ENCODE measurements at places on chromosomes 16 and 17.

GRCh38 chr17:50903604-50904517, 37.7 kb upstream of the TOB1 start:
- peak; percentile 84 for DNase-seq

DNA sequence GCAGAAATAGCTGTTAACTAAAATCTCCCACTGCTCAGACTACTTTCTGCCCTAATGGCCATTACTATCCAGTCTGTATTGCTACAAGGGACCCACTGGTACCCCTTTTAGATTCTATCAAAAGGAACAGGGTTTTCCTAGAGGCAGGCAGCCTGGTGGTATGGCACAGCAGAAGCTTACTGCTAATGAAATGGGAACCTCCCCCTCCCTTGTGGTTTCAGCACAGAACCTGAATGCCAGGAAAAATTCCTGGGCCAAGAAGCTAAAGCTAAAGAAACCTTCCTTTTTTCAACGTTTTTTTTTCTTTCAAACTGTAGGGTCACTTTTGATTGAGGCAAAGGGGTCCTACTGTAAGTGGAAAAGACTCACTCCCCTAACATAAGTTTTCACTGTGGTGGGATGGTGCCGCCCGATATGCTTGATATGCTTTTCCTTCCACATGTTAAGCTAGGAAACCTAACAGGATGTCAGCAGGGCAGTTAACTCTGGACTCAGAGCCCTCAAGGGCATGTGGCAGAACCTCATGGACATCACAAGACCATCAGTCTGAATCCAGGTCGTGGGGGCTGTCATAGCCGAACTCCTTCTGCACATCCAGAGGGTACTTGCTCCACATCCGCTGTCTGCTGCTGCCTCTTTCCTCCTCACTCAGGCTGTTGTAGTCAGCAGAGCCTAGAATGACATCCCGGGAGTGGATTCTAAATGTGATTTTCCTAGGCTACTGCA, 9.8 kb downstream of the SLC7A6OS start:
- no peak for DNase-seq

GRCh38 chr16:2029350-2029749, 2.6 kb downstream of the NHERF2 start:
- no peak for DNase-seq

DNA sequence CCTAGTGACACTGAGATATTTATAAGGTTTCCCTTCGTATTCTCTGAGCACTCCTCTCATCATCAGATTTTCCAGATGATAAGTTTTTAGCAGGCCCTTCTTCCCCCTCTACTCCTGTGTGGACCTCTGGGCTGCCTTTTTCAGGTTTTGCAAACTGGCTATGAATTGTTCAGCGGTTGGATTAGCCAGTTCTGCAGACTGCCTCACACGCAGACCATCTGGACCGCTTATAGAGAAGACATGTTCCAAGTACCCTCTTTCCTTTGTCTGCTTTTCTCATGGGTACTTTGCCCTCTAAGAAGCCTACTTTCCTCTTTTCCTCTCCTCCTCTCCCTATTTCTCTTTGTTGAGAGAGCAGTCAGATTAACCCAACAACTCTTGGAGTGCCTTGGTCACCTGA, 111.6 kb downstream of the GRIN2A start:
- no peak for DNase-seq

DNA sequence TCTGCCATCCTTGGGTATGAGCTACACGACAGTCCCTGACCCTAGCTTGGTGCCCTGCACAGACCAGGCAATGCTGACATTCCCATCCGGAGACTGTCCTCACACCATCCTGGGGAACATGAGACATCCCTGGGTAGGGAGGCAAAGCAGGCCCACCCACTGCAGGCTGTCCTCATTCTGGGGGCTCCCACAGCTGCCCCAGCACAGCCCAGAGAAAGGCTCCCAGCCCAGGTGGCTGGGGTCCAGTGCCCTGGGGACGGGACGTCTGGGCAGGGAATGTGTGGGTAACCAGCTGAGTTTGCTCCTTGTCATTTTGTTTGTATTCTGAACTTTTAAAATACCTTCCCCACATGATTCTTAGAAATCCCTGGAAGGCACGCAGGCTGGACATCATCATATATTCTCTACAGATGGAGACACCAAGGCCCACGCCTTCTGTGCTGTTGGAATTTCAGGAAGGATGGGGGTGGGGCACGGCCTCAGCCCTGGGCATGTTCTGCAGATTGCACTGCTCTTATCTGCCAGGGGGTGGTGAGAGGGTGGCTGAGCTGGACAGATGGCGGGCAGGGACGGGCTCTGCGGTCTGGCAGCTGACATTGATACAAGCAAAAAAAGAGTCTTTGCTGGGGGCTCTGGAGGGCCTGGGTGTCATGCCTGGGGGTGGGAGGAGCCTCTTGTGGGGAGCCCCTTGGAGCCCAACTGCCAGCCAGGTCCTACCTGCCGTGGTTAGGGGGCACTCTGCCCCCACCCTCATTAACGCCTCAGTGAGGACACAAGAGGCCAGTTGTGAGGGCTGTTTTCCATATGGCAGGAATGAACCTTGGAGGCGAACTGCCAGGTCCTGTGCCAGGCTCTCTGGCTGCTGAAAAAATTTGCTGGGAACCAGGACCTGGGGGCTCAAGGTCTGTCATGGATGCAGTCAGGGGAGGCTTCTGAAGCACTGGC, 28.4 kb downstream of the LRRC75A start:
- DNase-seq, result no peak

GRCh38 chr16:84834403-84834772, 14.6 kb downstream of the CRISPLD2 start:
- DNase-seq, result no peak

DNA sequence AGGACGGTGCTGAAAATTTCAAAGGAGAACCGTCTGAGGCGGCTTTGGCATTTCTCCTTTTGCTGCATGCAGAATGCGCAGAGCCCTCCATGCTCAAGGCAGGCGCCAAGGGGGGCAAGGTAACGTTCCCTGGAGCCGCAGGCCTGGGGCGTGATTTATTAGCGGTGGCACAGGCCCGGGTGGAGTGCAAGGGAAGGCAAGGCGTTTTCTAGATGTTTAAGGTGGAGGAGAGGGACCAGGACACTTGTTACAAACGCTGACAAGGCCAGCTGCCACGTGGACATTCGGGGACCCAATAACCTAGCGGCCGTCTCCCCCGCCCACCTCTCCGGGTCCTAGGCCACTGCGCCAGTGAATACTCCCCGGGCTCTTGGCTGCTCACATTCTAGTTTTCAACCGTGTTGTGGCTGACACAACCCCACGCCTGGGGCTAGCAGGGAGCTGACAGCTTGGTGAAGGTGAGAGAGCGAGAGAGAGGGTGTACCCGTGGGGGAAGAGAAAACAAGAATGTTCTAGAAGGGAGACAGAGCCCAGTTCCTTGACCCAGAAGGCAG, 250.1 kb downstream of the C16orf95 start:
- no peak for DNase-seq
